ENCODE measurements at places on chromosomes 13 and 19.

DNA sequence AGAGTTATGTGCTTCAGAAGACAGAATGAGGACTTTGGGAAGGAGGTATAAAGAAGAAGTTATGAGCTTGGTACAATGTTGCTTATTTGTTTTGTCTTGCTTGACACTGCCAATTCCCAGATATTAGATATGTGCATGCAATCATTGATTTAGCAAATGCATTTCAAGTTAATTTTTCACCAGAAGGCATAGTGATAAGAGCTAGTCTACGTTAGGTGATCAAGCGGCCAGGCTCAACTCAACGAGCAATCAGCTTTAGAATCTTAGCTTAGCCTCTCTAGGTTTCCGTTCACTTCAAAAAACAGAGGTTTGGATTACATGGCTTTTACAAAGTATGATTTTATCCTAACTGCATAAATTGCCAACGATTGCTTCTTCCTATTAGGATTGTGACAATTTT, 81.6 kb upstream of the POSTN start:
- no peak for DNase-seq

DNA sequence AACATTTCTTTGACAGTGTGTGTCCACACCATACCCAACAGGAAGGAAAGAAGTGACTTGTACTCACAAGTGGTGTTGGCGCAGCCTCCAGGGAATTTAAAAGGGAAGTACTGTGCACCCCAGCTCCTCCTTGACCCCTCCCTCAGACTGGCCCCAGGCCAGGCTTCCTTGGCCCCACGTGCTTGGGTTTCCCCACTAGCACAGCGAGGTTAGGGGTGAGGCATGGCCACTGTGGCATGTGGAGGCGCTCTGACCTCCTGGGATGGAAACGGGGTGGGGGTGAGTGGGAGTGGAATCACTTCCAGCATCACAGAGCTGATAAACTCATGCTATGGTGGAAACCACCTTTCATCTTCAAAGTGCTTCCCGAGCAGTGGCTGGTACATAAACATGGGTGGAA, 168.6 kb downstream of the ZNF536 start:
- no peak for DNase-seq

DNA sequence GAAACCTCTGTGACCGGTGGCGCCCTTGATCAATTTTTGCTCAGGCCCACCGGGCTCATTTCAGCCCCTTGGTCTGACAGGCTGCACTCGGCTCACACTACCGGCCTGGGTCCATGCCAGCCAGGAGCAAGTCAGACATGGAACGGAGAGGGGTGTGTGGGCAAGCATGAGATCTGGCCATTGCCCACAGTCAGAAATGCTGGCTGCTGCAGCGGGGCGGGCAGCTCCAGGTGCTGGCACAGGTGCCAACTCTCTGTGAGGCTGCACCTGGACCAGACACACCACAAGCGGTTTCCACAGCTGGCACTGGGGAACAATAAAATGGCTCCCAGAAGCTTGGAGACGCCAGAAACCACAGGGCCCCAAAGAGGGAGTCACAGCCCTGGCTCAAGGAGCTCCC, 43.6 kb upstream of the LPAR6 start:
- no peak for DNase-seq

DNA sequence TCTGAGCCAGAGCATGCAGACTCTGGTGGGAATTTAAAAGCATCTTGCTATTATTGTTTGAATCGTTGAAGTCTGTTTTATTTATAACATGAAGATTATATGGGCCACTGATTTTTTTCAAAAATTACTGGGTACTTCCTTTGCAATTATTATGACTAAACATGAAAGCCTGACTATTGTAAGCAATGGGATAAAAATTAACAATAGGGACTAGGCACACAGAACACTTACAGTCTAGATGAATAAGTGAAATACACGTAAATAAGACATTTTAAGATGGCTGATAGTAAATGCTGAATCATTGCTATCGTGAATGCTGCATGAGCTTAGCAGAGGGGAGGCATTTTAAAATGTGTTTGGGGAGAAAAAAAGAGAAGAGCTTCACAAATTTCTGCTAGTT, 81.0 kb upstream of the MAB21L1 start:
- no peak for DNase-seq

DNA sequence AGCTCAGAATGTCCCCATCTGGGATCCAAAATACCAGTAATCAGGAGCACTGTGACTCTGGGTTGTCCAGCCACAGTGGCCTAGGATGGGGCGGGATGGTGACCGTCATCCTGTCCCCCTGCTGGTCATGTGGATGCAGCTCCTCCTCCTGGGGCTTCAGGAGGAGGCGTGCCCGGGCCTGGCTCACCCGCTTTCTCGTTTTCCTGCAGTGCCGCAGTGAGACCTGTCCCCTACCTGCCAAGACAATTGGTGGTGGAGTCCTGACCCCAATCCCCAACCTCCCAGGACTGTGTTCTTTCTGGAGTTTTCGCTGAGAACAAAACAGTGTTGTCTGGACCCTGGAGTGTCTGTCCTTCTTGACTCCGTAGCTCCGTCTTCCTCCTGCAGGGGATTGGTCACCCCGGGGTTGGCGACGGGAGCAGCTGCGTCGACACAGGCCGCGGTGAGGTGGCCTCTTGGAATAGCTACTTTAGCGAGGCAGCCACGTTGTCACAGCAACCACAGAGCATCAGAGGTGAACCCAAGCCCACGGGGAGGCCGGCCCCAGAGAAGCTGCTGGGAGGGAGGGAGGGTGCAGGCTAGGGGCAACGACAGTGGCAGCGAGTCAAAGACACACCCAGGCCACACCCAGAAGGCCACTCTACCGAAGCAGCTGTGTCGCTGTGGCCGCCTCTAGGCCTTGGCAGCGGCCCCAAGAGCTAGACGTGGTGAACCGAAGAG, 10.2 kb upstream of the EMC10 start:
- peak; percentile 71 for DNase-seq

GRCh38 chr19:7264858-7265257, 29.4 kb downstream of the INSR start:
- DNase-seq = no peak

DNA sequence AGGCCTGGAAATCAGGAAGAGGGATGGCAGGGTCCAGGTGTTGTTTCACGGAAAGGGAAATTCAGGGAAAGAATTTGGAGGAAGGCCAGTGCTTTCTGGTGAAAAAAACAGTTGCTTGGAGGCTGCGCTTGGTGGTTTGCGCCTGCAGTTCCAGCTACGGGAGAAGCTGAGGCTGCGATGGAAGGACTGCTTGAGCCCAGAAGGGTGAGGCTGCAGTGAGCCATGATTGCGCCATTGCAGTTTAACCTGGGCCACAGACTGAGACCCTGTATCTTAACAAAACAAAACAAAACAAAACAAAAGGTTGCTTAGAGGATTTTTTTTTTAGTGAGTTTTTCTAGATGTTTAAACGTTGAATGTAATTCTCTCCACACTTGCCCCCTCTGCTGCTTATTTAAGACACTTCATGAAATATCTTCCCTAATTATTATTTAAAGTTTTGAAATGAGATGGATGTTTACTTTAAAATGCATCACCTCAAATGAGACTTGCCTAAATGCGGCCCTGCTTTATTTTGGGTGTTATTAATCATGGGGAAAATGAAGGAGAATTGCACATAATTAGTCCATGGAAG, 75.4 kb upstream of the TRPC4 start:
- no peak for DNase-seq

DNA sequence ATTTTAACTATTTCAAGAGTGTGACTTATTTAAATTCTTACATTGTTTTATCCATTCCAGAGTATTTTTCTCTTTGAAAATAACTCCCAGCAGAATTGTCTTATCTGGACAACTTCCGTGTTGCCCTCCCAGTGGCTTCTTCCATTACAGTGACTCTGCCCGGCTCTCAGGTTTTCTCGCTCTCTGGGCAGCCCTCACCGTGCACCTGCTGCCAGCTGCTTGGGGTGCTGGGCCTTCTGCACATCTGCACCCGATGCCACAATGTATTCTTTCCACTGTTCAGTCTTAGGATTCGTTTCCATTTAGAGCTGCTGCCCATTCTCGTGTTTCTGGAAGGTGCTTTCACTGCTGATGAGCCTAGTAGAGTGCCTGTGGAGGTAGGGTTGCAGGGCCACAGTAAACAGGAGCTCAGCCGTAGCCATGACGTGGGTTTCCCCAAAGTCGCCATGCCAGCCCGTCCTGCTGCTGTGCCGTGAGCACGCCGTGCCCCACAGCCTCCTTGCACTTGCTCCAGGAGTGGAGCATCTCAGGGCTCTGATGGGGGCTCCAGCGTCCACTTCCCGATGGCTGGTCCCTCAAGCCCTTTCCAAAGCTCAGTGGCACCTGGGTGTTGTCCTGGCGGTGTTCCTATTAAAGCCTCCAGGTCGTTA, 46.1 kb upstream of the DCUN1D2 start:
- DNase-seq = no peak

- no peak for DNase-seq
These were observed 264.7 kb downstream of the DACH1 start for GRCh38 chr13:71602344-71602743.

Measured in glutamatergic neuron (in vitro differentiated cells).